ENCODE measurements at places on chromosomes 6 and 20. TPM values are rescaled to one million over a fixed set of nuclear protein-coding genes. Genes with fewer than 3 reads are reported as not detected.

The C6orf132 gene
- total RNA-seq, result 2.6 TPM

The HRH3 gene
- not detected for total RNA-seq

The OXT gene
- not detected for total RNA-seq

The DLGAP4 gene
- 15.5 TPM for total RNA-seq

The RAET1E gene
- total RNA-seq, result under 0.01 TPM

The NKAIN2 gene
- not detected for total RNA-seq

The DEFB124 gene
- total RNA-seq, result not detected

The SKIC2 gene
- total RNA-seq, result 52.2 TPM

The FOXC1 gene
- total RNA-seq, result 1.9 TPM

The CDSN gene
- not detected for total RNA-seq

The STX11 gene
- total RNA-seq, result 0.97 TPM

The MUCL3 gene
- not detected for total RNA-seq

The CLPSL1 gene
- total RNA-seq, result not detected

The SLC25A27 gene
- total RNA-seq, result 2.6 TPM

The MMP24 gene
- 0.43 TPM for total RNA-seq

The GATA5 gene
- total RNA-seq, result not detected

The DLK2 gene
- 0.64 TPM for total RNA-seq

The CST5 gene
- total RNA-seq, result not detected

The PRR18 gene
- total RNA-seq, result not detected

The APOM gene
- total RNA-seq, result 0.43 TPM

The TBXT gene
- total RNA-seq, result not detected

The TRIM15 gene
- not detected for total RNA-seq
